ENCODE measurements at places on chromosomes 5 and 9.

- DNase-seq: peak; percentile 77
These were observed 188.9 kb downstream of the SPOCK1 start for GRCh38 chr5:137310051-137310730.

GRCh38 chr9:133420392-133420827 lies 1.8 kb upstream of the ADAMTS13 start:
- no peak for DNase-seq

DNA sequence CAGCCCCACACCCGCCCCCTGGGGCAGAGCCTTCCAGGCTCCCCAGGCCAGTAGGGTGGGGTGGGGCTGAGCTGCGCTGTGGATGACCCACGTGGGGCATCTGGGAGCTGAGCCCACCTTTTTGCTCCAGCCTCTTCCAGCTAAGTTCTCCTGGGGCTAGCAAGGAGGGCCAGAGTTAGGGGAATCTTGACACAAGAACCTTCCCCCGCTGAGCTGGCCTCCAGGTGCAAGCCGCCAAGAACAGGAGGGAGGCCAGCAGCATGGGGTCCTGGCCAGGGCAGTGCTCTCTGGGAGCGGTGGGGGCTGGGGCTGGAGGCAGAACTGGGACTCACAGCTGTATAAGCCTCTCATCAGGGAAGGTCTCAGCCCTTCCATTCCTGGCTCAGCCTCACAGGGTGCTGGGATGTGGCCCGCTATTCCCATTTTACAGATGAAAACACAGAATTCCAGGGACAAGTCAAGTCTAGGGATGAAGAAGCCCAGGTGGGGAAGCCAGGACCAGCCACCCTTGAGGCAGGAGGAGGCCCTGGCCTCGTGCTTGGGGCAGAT lies 21.5 kb downstream of the SARDH start:
- no peak for DNase-seq

DNA sequence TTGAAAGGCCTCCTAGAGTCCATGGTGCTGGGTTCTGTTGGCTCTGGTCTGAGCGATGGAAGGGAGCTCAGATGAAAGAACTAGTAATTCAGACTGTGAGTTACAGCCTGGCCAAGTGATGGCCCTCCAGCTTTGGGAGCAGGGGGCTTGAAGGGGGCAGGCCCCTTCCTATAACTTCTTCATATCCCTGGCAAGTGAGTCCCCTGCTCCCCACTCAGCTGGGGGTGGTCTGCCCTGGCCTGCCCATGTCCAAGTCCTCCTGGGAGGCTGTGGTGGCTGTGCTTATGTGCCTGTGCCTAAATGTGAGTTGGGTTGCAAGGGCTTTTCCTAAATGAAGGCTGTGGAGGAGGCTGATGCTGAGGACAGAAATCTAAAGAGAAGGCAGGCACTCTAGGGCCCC lies 80.1 kb downstream of the MACROH2A1 start:
- DNase-seq: no peak

- DNase-seq: no peak
These were observed 115.1 kb upstream of the DAP start for GRCh38 chr5:10876006-10876744.

- DNase-seq: no peak
These were observed 383.3 kb upstream of the SLC30A5 start for GRCh38 chr5:68710514-68710913.

GRCh38 chr9:38138276-38138675 lies 69.2 kb upstream of the SHB start:
- no peak for DNase-seq

DNA sequence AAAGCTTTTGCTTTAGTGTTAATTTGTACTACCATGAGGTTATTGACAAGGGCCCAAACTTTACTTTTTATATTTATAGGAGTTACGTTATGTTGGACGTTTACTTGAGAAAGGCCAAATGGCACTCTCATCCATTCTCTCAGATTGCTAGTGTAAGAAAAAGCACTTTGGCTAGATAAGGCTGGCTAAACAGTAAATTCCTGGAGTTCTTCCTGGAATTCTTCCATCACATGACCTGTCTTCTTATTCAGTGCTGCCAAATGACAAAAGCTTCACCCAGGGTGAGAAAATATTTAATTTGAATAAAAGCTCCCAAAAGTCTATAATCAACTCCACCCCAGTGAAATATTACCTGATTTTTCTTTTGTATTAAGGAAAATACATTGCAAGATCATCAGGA lies 1568.9 kb upstream of the ACO1 start:
- DNase-seq: no peak

DNA sequence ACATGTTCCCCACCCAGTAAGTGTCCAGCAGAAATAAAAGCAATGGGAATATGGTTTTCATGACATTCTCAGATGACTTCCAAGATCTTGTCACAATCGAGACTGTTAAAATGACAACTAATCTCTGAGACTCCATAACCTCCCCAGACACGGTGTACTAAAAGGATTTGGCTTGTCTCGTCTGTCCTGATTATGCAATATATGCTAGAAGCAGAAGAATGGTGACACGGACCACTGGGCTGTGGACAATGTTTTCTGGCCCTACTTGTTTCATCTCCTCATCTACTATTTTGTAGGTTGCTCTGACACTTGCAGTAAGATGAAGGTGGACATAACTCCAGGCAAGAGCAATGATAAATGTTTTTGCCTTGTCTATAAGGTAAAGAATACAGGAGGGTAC lies 56.6 kb downstream of the BNC2 start:
- no peak for DNase-seq

GRCh38 chr9:108099854-108100253 lies 610.3 kb upstream of the KLF4 start:
- DNase-seq: peak; percentile 15

DNA sequence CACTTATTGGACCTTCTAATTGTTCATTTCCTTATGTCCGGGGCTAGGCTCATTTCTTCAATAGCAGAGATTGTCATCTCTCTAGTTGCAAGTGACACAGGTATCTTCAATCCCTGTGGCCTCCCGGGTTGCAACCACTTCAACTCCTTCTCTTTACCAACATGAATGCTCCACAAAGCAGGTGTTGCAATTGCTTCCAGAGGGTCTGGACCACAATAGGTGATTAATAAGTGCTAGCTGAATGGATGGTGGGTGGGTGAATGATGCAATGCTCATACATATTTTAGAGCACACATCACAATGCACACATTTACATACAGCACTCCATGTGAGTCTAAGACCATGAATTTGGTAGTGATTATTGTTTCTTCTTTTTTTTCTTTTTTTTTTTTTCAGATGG lies 2.6 kb downstream of the CEMIP2 start:
- DNase-seq: no peak

GRCh38 chr5:80254767-80255430 lies 949 bp downstream of the SERINC5 start:
- DNase-seq: no peak

GRCh38 chr5:10479154-10479721 lies 37.6 kb downstream of the ROPN1L start:
- peak; percentile 95 for DNase-seq

DNA sequence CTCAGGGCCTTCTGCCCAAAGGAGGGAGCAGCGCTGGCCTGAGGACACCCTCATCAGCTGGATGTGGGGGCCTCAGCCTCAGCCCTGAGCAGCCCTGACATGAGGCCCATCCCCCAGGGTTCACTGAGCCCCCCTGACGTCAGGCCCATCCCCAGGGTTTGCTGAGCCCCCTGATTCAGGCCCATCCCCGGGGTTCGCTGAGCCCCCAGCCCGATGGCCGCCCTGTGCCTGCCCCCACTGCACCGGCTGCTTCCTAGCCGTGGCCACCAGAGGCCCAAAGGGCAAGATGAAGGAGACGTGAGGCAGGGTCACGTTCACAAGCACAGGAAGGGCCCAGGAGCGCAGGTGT lies 19.5 kb upstream of the NSMF start:
- DNase-seq: no peak

GRCh38 chr5:54514841-54515432 lies 2.6 kb upstream of the SNX18 start:
- no peak for DNase-seq

DNA sequence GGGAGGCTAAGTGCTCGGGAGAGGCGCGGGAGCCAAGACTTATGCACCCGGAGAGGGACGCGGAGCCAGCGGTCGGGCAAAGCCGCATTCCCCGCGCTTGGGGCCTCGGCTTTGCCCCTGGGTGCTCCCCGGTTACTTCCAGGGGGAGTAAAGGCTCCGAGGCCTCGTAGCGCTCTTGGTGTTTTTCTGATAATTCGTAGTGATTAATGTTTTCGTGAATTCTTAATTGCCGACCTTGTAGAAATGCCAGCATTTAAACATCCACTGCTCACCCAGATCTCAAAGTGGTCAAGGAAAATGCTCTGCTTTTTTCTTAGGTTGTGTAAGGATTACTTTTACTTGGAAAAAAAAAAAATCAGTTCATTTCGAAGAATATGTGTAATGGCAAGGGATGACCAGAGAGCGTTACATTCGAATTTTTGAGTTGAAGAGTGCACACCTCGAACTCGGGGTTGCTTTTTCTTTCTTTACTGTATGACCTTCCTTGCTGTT lies 654 bp upstream of the TUT7 start:
- DNase-seq: no peak

GRCh38 chr9:86732514-86733171 lies 214.7 kb downstream of the GAS1 start:
- DNase-seq: peak; percentile 77

DNA sequence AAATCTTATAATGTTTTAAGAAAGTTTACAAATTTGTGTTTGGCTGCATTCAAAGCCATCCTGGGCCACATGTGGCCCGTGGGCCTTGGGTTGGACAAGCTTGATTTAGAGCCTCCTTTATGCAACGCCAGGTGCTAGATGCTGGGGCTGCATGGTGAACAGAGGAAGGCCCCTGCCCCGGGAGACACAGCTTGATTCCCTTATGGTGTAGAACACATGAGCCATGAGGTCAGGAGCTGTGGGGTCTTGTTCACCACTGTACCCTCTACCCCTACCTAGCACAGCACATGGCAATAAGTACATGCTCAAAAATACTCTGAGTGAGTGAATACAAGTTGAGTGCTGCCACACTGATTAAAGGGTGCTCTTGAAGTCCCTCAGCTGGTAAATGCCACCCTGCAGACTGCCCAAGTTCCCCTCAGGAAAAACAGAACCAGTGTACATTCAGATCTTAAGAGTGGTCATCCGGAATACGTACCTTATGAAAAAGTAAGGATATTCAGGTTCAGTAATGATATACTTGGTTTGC lies 71.9 kb downstream of the ARRDC3 start:
- DNase-seq: no peak

- DNase-seq: no peak
These were observed 3.4 kb downstream of the CLINT1 start for GRCh38 chr5:157855404-157855994.

GRCh38 chr5:114174131-114174530 lies 187.7 kb upstream of the KCNN2 start:
- no peak for DNase-seq

- no peak for DNase-seq
These were observed 29.5 kb upstream of the LHFPL2 start for GRCh38 chr5:78677777-78678668.

- DNase-seq: no peak
These were observed 366.8 kb downstream of the ARRDC3 start for GRCh38 chr5:91016322-91016721.

DNA sequence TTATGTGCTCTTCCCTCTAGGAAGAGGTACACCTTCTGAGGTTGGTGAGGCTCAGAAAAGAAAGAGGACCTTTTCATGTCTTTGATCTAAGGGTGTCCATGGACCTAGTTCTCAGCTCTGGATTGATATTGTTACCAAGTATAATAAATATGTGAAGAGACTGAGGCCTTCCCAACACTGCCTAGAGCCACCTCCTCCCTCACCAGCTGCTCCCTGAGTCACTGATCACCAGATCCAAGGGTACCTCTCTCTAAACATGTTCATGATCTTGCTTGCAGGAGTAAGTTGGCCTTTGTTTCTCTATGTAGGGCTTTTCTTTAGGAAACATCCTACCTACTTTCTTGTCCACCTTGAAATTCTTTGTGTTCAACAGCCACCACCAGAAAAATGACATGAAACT lies 218.8 kb upstream of the ADRA1B start:
- no peak for DNase-seq

- DNase-seq: no peak
These were observed 15.4 kb downstream of the IL9 start for GRCh38 chr5:135880278-135880677.

DNA sequence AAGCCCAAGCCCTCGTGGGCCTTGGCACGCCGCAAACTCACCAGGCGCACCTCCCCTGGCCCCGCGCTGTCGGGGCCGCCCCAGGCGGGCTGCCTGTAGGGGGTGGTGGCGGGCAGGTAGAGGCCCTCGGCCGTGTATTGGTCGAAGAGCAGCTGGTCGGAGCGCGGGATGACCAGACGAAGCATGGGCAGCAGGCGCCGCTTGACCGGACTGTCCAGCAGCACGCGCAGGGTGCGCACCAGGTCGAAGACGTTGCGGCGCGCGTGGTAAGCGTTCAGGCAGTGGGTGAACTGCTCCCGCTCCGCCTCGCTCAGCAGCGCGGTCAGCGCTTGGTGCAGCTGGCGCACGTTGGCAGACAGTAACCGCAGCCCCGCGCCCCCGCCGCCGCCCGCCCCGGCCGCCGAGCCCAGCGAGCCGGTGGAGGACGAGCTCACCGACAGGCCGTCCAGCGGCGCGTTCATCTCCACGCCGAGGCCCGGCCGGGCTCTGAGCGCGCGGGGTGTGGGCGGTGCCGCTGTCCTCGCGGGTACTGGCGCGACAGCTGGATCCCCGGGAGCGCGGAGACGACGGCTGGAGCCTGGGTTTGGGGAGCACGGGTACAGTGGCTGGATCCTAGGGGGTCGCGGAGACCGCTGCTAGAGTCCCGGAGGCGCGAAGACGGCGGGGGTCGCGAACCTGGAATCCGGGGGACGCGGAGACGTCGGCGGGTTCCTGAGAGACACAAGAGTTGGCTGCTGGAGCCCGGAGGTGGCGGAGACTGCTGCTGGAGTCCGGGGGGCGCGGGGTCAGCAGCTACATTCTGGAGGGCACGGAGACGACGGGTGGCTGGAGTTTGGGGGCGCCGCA lies 709 bp downstream of the WHRN start:
- no peak for DNase-seq

DNA sequence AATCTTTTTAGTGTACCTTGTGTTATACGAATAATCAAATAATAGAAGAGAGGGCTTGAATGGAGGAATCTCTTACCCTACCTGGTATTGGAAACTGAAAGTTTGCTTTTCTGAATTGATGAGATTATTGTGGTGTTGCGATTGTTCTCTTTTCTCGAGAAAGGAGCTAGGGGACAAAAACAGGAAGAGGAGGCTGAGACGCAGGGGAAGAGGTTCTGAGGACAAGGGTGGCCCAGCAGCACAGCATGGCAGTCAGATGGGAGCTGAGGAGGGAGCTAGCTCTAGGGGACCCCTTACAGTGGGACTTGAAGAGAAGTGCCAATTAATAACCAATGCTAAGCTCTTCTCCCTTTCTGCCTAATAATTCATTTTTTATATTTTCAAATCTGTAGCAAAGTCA lies 183.3 kb upstream of the DMAC1 start:
- no peak for DNase-seq

GRCh38 chr5:16057277-16057676 lies 122.3 kb downstream of the MARCHF11 start:
- peak; percentile 74 for DNase-seq

- no peak for DNase-seq
These were observed 35.5 kb downstream of the PBX3 start for GRCh38 chr9:125782718-125783117.

Data from HS-27A (cell line).